Posterior vena cava (tissue), 2 donors: ENCODE measurements at places on chromosomes 7 and 10.

DNA sequence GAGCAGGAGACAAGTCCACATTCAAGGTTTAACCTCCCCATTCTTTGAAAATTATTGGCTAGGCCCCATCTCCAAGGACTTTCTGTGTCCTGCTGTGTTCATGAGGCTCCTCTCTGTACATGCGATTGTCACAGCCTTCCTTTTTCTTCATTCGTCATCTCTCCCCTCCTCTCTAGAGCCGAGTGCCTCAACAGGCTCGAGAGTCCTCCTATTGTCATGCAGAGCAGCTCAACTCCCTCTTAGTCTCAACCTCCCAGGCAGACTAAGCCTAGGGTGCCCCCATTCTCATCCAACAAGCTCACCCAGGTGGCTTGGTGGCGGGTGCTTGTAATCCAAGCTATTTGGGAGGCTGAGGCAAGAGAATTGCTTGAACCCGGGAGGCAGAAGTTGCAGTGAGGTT, 35.1 kb upstream of the SAMD8 start:
- DNase-seq, result no peak

DNA sequence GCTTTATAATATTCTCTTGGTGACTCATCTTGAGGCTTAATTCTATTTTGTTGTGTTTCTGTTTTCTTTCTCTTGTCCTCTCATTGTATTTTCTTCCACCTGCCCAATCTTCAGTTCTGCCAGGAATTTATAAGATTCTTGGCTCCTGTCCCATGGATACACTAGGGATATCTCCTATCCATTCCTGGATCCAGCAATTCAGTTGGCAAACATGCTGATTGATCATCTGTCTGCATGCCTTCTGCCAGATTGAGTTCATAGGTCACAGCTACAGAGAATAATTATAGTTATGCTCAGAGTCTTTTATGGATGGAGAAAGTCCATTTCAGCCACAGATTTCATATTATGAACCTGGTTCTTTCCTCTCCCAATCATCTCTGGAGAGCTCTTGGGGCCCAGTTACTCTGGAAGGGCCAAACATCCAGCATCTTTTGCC, 140.4 kb upstream of the MAGI2 start:
- DNase-seq, result no peak

- no peak for DNase-seq
Measured at GRCh38 chr7:143426479-143427142, 16.6 kb upstream of the TAS2R60 start.

DNA sequence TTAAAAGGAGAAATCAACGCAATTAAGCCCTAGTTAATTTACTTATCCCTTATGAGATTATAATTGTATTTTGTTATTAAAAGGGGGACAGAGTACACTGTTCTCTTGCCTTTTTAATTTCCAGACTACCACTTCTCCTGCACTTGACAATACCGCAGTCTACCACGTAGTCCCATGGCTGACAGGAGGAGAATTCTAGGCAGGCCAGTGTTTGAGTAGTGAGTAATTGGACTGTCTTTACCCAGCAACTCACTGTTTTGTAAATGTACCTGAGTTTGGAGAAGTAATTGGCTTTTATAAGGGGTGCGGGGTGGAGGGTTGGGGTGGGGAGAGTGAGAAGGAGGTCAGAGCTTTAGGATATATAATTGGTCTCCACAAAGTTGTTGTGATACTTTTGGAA, 85.4 kb downstream of the CFTR start:
- no peak for DNase-seq

GRCh38 chr7:56291-56913, 136.0 kb upstream of the FAM20C start:
- DNase-seq, result peak; percentile 64
